ENCODE measurements at places on chromosomes 7 and 10. TPM values are rescaled to one million over a fixed set of nuclear protein-coding genes. Genes with fewer than 3 reads are reported as not detected.

The AKR1C4 gene
- not detected for total RNA-seq

The MRPS16 gene
- total RNA-seq: 52.6 TPM

The VGF gene
- 0.14 TPM for total RNA-seq

The NEUROG3 gene
- not detected for total RNA-seq

The SPDYE9 gene
- not detected for total RNA-seq

The HOXA3 gene
- total RNA-seq: 1.8 TPM

The NCF1 gene
- under 0.01 TPM for total RNA-seq

The COG5 gene
- 28.8 TPM for total RNA-seq

The PNPLA8 gene
- total RNA-seq: 37.2 TPM

The PTPRZ1 gene
- total RNA-seq: not detected

The RP9 gene
- 9.9 TPM for total RNA-seq

The LAMB4 gene
- 0.28 TPM for total RNA-seq

The UNCX gene
- total RNA-seq: not detected
